ENCODE measurements at places on chromosomes 1 and 21. TPM values are rescaled to one million over a fixed set of nuclear protein-coding genes. Genes with fewer than 3 reads are reported as not detected.

CAMK2N1 gene
- polyA plus RNA-seq: 194 TPM

GUCA2B gene
- 72.5 TPM for polyA plus RNA-seq

CIART gene
- polyA plus RNA-seq: 3.4 TPM

TTC22 gene
- polyA plus RNA-seq: 28.2 TPM

TAS1R1 gene
- 0.27 TPM for polyA plus RNA-seq

OLFML3 gene
- 54.9 TPM for polyA plus RNA-seq

KRTAP15-1 gene
- not detected for polyA plus RNA-seq

CFHR1 gene
- 0.16 TPM for polyA plus RNA-seq

CACNA1S gene
- 0.15 TPM for polyA plus RNA-seq

FMOD gene
- 104 TPM for polyA plus RNA-seq

RBM34 gene
- polyA plus RNA-seq: 77.4 TPM

OR6K3 gene
- polyA plus RNA-seq: not detected

SMCP gene
- not detected for polyA plus RNA-seq

SPRR2F gene
- polyA plus RNA-seq: 1.3 TPM

LCE1C gene
- polyA plus RNA-seq: not detected

NR1I3 gene
- 13.1 TPM for polyA plus RNA-seq

LAMC2 gene
- 33.4 TPM for polyA plus RNA-seq

SIM2 gene
- polyA plus RNA-seq: 0.58 TPM

OR2T11 gene
- polyA plus RNA-seq: not detected

S100A1 gene
- polyA plus RNA-seq: 2.8 TPM

GCSAML gene
- 0.07 TPM for polyA plus RNA-seq

CACNA1E gene
- 1.7 TPM for polyA plus RNA-seq

AMY1C gene
- polyA plus RNA-seq: not detected

ACTL8 gene
- polyA plus RNA-seq: not detected

CRNN gene
- polyA plus RNA-seq: not detected

CHRM3 gene
- 9.5 TPM for polyA plus RNA-seq

IGSF9 gene
- polyA plus RNA-seq: 107 TPM
